Urinary bladder (tissue), 4 donors: ENCODE measurements at places on chromosomes 2 and 18. TPM values are rescaled to one million over a fixed set of nuclear protein-coding genes. Genes with fewer than 3 reads are reported as not detected.

GRCh38 chr2:241652142-241652541, 14.6 kb downstream of the ATG4B start:
- no peak for DNase-seq

GRCh38 chr2:144099780-144100377, 420.0 kb downstream of the ZEB2 start:
- no peak for DNase-seq

DNA sequence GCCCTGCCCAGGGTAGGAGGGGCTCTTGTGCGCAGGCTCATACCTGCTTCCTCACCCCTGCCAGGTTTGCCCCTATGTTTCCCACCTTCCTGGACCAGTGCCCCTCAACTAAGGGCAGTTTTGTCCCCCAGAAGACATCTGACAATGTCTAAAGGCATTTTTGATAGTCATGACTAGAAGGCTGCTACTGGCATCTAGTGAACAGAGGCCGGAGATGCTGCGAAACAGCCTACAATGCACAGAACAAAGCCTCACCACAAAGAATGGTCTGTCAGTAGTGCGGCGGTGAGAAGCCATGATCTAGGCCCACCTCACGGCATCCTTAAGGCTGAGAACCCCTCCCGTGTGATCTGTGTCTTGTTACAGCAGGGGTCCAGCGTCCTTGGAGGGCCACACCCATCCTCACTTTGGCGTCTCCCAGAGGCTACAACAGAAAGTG, 96.0 kb downstream of the TMEM17 start:
- DNase-seq = no peak

DNA sequence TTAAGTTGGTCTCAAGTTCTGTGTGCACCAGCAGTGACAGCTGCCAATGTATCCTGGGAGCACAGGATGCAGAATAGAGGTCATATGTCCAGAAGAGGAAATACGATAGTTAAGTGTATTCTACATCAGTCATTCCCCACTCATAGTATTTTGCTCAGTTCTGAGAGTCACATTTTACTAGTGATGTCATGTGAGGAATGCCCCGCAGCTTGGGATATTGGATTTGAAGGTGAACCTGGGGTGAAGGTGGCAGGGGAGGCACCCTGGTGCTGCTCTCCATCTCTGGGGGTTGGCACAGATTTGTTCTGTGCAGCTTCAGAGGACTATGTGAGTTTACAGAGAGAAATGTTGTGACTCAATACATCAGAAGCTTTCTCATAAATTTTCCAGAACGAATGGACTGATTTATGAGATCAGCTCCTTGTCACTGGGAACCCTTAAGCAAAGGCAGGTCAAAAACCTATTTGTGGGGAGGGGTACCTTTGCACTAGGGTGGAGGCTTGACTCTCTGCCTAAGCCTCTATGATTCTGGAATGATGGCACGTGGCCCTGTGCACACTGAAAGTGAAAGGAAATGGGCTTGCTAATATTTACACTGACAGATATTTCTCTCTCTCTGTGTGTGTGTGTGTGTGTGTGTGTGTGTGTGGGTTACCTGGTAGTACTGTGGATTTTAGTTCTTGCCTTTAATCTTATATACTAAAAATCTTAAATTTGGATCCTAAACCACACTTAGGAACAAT, 95.9 kb downstream of the NEB start:
- no peak for DNase-seq

- no peak for DNase-seq
These were observed 323.2 kb downstream of the RAD51AP2 start for GRCh38 chr2:17195016-17195415.

Gene RRM2
- total RNA-seq = 24.8 TPM
